ENCODE measurements at places on chromosomes 4 and X. TPM values are rescaled to one million over a fixed set of nuclear protein-coding genes. Genes with fewer than 3 reads are reported as not detected.

The AREG gene
- polyA plus RNA-seq = 3.8 TPM

The SHROOM2 gene
- not detected for polyA plus RNA-seq

The NRK gene
- not detected for polyA plus RNA-seq

The ZAR1 gene
- 0.57 TPM for polyA plus RNA-seq

The DUSP9 gene
- polyA plus RNA-seq = 8.4 TPM

The SORCS2 gene
- polyA plus RNA-seq = not detected

The PSAPL1 gene
- polyA plus RNA-seq = not detected

The FDCSP gene
- polyA plus RNA-seq = not detected

The NWD2 gene
- polyA plus RNA-seq = not detected

The CCDC149 gene
- not detected for polyA plus RNA-seq

The DTHD1 gene
- not detected for polyA plus RNA-seq

The OGT gene
- polyA plus RNA-seq = 170 TPM

The SFRP2 gene
- not detected for polyA plus RNA-seq

The FRG2 gene
- not detected for polyA plus RNA-seq

The GPR50 gene
- not detected for polyA plus RNA-seq

The SLC16A2 gene
- not detected for polyA plus RNA-seq

The SSX1 gene
- polyA plus RNA-seq = 84.8 TPM

The GPRASP2 gene
- polyA plus RNA-seq = 1.4 TPM

The ALPK1 gene
- 3.8 TPM for polyA plus RNA-seq

The CFAP299 gene
- not detected for polyA plus RNA-seq

The STAG2 gene
- 48.5 TPM for polyA plus RNA-seq

The CCNB3 gene
- not detected for polyA plus RNA-seq

The UGT2B28 gene
- polyA plus RNA-seq = not detected

The SAT1 gene
- polyA plus RNA-seq = 77.6 TPM

The CPLX1 gene
- 0.55 TPM for polyA plus RNA-seq
